ENCODE measurements at places on chromosomes 2 and 18. TPM values are rescaled to one million over a fixed set of nuclear protein-coding genes. Genes with fewer than 3 reads are reported as not detected.
A peak's percentile ranks its signal among the peaks of the same experiment; 100 is the strongest.

Gene TNS1
- polyA plus RNA-seq = 1.3 TPM

DNA sequence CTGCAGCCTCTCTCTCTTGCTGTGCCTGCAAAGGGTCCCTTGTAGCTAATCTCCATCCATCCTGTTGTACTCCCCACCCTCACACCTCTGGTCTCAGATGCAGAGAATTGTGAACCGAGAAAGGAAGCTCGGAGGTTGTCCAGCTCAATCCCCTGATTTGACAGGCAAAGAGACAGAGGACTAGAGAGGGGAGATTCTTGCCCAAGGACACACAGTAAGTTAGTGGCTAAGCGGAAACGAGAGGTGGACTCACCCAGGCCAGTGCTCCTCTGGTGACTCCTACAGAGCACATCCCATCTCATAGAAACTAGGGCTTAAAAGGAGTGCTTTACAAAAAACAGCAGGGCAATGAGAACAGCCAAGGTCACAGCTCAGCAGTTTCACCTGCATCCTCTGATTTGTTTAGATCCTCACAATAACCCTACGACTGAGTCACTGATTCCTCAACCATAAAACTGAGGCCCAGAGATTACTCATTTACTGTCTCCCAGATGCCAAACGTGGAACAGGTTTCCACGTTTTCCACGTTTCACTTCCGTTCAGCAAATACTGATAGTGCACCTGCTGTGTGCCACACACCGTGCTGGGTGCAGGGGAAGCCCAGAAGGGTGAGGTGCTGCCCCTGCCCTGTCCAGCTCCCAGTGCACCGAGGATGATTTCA is 22.1 kb downstream of the EHD3 start:
- no peak for DNase-seq

Gene DNER
- 4.7 TPM for polyA plus RNA-seq

DNA sequence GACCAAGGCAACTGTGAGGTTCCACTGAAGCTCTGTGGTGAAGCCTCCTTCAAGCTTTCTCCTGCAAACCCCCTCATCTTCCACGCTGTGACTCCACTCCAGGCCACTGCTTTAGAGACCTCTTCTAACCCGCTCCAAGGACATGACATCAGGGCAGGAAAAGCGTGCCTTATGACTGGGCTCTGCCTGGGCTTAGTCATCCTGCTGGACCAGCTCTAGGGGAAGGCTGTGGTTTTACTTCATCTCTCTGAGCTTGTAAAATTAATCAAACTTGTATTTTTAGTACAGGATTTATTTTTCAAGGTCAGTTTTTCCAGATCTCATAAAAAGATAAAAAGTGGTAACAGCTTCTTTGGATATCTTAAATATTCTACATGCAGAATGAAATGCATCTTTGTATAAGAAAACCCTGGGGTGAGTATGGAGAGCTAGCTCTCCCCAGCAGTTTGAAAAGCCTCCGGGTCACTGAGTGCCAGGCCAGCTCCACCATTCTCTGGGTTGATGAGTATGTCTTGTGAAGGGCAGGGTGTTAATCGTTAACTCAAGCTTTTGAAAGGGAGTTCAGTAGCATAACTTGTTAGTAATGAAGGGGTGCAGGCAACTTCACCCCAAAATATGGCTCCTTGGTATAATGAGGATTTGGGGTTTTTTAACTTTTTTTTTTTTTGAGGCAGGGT is 33.1 kb upstream of the YPEL5 start:
- DNase-seq = no peak

Gene GREB1L
- polyA plus RNA-seq = 0.29 TPM

GRCh38 chr18:23283916-23284430 is 148.7 kb downstream of the CABLES1 start:
- peak; percentile 97 for DNase-seq

- DNase-seq = no peak
Measured at GRCh38 chr2:223041527-223042109, 10.4 kb upstream of the KCNE4 start.

DNA sequence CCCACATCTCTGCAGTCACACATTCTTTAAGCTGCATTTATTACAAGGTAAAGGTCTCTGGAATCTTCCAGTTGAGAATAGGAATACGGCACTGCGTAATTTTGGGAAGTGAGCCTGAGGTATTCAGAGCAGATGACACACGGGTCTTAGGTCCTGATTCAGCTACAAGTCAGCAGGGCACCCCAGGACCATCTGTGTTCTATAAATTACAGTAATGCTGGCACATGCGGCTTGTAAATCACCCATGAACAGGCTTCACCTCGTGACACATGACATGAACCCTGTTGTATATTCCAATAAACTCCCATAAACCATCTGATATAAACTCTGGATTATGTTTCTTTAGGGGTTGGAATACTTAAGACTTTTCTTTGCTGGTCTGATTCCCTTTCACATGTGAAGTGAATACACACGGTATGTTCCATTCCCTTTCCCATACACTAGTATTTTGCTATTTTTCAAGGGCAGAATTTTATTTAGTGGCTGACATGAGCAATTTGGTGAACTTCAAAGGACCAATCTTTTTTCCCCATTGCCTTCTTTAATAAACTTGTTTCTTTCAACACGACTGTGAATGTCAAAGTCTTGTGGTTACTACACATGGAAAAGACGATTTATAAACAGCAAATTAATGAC is 298.6 kb downstream of the MEIS1 start:
- DNase-seq = no peak

GRCh38 chr2:156158808-156159207 is 173.7 kb downstream of the NR4A2 start:
- DNase-seq = no peak

- DNase-seq = no peak
Measured at GRCh38 chr18:79692056-79692455, 12.5 kb downstream of the CTDP1 start.

DNA sequence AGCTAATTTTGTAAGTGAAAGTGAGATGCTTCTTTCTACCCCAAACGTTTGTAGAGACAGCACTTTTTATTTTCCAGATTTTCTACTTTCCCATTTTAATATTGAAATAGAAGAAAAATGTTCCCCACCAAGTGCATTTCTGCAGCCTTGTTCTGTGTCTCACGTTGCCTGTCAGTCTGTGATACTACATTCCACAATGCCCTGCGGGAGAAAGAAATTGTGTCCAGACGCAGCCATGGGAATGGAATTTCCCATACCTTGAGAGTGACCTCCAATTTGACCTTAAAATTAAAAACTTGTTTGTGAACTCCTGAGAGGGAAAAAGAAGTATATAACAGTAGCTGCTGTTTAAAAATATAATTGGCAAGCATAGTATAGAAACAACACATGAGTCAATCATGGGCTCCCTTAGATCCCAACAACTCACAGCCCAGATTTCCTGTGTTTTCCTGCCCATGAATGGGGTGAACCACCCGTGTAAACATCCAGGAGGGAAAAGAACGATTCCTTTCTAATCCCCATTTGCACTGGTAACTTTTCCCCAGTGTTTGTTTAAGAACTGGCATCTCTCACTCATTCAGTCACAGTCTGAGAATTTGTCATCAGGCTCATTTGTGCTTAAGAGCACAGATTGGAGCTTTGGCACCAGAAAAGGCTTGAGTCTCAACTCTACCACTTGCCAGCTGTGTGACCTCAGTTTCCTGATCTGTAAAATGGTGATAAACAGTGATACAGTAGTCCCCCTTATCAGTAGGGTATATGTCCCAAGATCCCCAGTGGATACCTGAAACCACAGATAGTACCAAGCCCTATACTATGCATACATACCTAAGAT is 166.1 kb upstream of the ZNF521 start:
- no peak for DNase-seq

Gene TMEM247
- not detected for polyA plus RNA-seq

- peak; percentile 47 for DNase-seq
Measured at GRCh38 chr18:51196811-51197660, 445 bp downstream of the MEX3C start.

DNA sequence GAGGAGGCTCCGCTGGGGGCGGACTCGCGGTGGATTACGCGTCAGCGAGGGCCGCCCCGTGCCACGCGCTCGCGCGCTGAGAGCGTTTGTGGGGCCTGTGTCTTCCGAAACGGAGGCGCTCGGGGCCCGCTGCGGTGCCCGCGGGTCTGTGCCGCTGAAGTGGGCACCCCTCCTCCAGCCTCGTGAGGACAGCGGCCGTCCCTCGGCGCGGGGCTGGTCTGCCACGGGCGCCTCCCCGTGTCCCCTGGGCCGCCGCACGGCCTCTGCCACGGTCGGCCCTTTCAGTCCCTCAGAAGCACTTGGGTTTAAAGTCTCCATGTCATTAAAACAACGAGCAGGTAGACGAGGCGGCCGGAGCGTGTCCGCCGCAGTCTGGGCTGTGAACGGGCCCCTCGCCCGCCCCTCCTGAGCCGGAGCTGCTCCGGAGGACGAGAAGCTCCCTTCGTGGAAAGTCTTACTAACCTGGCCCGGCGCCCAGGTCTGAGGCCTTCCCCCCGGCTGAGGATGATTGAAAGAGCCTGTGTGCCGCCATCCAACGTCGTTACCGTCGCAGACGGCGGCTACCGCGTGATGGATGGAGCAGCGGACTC is 97.6 kb downstream of the NFATC1 start:
- DNase-seq = no peak

DNA sequence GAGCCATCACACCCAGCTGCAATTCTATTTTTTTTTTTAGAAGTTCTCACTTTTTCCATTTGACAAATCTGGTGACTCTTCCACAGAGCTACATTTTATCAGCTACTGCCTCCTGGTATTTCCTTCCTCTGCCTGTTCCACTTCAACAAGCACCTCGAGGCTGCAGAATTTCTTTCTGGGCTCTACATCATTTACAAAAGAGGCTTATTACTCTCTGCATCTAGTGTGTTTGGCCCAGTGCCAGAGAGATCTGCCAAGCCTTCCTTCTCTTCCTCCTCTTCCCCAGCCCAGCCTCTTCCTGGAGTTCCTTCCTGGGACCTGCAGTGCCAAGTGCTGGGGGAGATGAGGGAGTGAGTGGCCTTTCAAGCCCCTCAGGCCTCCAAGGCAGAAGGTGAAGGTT is 119.6 kb upstream of the ITGA6 start:
- no peak for DNase-seq

DNA sequence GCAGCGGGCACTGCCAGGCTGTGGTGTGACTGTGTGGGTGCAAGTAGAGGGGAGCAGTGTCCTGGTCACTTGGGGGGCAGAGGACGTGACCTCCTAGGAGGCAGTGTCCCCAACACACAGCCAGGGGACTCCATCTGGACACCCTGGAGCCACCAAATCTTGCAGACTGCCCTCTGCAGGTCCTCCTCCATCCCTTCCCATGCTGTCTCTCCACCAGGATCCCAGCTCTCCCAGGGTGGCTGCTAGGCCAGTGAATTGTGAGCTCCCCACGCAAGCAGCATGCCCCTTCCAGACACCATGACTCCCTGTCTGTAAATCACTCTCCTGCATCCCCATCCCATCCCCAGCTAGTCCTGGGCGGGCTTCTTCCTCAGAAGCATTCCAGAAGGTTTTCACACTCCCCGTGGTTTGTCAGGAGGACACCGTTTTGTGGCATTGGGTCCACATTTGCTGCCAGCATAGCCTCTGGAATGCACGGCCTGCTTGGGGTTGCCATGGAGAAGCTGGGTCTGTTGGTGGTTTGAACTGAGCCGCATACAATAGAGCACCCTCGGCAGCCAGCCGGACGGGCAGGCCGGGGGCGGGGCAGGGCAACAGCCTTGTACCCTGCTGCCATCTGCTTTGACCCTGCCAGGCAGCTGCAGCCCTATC is 210.7 kb downstream of the KLHL29 start:
- DNase-seq = no peak

GRCh38 chr2:43444989-43445645 is 150.7 kb downstream of the THADA start:
- peak; percentile 75 for DNase-seq

Gene CHRNG
- polyA plus RNA-seq = not detected
